ENCODE measurements at places on chromosomes 5 and 9. TPM values are rescaled to one million over a fixed set of nuclear protein-coding genes. Genes with fewer than 3 reads are reported as not detected.

DNA sequence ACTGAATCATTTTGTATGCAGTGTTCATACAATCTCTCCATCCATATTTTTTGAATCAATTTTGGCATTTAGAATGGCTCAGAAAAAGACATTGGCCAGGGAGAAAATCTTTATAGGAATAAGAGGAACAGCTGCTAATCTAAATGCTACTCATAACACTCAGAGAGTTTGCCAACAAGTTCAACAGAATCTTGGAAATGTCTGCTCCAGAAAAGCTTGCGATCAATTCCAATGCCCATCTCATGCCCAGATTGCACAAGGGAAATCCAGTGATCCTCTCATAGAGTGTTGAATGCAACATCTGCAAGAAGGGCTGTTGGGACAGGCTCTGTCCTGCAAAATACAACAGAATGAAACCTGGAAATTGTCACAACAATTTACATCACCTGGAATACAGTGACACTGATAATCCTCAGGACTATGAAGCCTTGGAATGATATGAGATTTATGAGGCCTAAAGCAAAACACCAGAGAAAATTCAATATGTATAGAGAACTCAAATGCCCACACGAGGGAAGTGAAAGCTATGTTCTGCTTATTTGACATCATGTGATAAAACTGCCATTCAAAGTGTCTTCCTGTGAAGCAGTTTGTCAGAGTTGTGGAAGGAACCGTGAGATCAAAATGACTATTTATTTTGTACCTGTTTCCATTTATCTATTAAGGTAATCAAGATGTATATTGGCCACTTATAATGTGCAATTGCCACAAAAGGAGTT is 190.1 kb downstream of the PARP8 start:
- H3K27ac ChIP-seq = no peak overlapping the region
- no peaks in the 10 kb centered on the region for H3K4me1 ChIP-seq
- no peaks in the 10 kb centered on the region for H3K36me3 ChIP-seq
- H3K27me3 ChIP-seq = no peaks in the 10 kb centered on the region
- H3K4me3 ChIP-seq = no peak overlapping the region

DNA sequence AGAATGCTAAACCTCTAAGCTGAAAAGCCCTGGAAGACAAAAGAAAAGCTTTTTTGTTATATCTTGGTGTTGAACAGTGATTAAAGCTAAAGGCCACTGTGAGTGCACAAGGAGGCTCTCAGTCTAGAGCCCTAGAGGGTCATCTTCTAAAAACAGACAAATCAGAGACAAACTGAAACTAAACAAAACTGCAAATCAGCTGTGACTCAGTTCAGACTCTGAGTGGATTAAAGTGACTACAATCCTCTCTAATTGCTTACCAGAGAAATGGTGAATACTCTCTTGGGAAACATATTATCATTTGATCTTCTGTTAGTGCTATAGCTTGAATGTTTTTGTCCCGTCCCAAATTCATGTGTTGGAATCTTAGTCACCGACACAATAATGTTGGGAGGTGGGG is 491.9 kb downstream of the CDH18 start:
- no peak overlapping the region for H3K4me3 ChIP-seq
- H3K36me3 ChIP-seq = no peaks in the 10 kb centered on the region
- H3K4me1 ChIP-seq = no peaks in the 10 kb centered on the region

Gene BHMT2
- 1.5 TPM for polyA plus RNA-seq

DNA sequence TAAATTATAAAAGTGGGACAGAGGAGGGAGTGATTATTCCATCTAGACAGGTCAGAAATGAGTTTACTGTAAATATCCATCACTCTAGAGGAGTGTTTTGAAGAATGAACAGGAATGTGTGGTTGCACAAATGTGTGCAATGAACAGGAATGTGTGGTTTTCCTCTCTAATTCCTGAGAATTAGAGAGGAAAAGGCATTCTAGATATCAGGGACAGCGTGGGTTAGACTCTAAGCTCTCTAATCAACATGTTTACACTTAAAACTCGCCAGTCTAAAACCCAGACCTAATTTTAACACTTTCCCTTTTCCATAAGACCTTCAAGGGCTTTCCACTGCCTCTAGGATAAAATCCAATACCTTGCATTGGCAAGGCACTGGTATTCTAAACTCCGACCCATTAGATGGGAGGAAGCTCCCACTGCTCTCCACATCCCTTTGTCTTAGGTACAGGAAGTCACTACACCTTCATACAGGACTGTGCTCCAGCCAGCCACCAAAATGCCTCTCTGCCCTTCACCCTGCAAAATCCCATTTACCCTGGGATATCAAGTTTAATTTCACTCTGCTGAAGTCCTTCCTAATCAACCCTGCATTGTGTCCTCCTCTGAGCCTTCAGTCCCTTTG is 67.9 kb downstream of the NFIB start:
- no peaks in the 10 kb centered on the region for H3K36me3 ChIP-seq
- no peaks in the 10 kb centered on the region for H3K27me3 ChIP-seq
- peaks cover 87% of the 10 kb centered on the region for H3K4me1 ChIP-seq

DNA sequence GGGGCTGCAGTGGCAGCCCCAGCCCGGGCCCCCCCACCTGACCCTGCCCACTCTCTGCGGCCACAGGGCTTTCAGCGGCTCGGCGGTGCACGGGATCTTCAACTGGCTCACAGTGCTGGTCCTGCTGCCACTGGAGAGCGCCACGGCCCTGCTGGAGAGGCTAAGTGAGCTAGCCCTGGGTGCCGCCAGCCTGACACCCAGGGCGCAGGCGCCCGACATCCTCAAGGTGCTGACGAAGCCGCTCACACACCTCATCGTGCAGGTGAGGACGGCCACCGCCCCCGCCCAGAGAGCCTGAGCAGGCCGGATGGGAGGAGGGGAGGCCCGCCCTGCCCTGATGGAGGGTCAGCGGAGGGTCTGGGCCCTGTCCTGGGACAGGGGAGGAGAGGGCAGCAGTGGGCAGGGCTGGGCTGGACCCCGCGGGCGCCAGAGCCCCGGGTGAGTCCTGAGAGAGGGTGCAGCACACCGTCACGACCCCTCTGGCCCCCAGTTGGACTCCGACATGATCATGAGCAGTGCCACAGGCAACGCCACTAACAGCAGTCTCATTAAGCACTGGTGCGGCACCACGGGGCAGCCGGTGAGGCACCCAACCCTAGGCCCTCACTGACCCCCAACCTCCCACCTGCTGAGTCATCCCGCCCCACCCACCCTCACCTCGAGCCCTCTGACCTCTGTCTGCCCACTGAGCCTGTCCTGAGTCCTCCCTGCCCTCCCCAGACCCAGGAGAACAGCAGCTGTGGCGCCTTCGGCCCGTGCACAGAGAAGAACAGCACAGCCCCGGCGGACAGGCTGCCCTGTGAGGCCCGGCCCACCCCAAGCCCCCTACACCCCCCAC is 2.7 kb downstream of the SLC34A3 start:
- peaks cover 31% of the 10 kb centered on the region for H3K27me3 ChIP-seq
- H3K27ac ChIP-seq = no peak overlapping the region
- peaks cover 9% of the 10 kb centered on the region for H3K4me1 ChIP-seq
- no peak for DNase-seq
- H3K36me3 ChIP-seq = no peaks in the 10 kb centered on the region

Gene KCTD16
- polyA plus RNA-seq = not detected

Gene PCDHA9
- not detected for polyA plus RNA-seq

DNA sequence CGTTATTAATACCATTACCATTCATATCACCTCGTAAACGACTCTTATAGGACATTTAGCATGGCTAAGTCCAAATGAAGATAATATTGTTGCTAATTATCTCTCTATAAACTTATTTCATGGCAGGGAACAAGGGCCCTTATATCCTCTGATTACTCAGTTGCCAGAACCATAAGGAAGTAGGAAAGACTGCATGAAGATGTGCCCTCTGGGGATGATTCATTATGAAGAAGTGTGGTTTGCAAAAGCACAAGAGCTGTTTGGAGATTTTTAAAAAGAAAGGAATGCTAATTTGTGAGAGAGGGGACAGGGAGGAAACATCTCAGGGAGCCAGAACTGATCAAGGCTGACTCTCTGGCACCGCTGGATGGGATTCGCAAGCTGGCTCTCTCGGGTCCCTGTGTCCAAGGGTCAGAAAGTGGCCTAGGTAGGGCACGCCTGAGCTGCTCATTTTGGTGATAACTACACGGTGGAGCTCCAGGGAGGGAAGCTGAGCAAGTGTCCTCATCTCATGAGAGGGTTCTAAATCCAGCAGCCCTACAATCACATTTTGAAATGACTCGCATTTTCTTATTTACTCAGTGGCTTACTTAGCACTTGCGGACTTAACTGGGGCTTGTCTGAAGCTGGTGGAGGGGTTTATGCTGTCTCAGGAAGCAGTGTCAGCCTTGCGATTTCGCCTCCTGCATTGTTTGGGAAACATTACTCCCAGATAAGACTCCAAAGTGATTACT is 136.8 kb downstream of the C5orf15 start:
- H3K36me3 ChIP-seq = no peaks in the 10 kb centered on the region
- no peak for DNase-seq
- no peak overlapping the region for H3K27ac ChIP-seq
- H3K4me1 ChIP-seq = no peaks in the 10 kb centered on the region

DNA sequence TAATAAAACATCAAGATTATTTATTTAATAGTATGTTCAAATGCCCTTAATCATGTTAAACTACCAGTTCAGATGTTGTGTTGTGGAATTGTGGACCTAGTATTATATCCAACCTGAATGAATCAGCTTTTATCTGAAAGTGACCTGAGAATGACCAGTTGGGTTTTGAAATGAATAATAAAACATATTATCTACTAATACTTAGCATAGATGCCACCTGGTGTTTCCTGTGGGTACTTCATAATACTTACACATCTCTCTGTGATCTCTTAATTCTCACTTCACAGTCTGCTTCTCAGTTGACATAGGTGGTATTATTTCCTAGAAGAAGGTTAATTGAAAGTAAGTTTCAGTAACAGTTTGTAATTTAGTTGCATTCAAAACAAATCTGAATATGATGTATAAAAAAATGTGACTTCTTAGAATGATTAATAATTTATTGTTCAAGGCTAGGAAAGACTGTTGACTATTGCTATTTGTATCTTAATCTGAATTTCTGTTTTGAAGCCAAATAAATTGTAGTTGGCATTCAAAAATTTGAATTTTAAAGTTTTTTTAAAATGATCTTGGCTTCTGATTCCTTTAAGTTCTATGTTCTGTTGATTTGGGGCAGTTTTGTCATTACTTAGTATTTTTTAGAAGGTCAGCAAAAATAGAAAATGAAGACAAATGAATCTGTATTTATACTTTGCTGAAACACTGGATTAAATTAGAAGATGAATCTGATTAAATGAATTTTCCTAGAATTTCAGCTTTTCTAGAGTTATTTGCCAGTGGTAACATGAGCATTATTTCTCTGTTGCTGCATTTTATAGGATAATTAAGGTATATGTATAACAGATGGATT is 48.2 kb downstream of the KIF2A start:
- no peaks in the 10 kb centered on the region for H3K4me1 ChIP-seq
- H3K36me3 ChIP-seq = no peaks in the 10 kb centered on the region

DNA sequence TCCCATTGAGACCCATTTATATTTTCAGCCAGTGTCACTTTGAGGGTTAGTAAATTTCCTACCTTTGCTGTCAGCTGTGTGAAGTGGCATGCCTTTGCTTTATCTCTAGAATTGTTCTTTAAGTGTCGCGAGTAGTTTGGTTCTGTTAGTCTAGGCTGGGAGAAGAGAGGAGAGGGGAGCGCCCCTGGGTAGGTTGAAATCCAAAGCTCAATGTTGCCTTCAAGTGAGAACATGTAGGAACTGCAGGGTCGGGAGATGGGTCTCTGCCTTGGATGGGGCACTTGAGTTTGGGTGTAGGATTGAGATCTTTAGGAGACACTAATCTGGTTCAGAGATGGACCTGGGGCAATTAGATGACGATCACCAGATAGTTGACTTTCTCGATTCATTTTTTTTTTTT is 46.3 kb downstream of the STC2 start:
- no peak overlapping the region for H3K27ac ChIP-seq
- no peaks in the 10 kb centered on the region for H3K36me3 ChIP-seq
- H3K27me3 ChIP-seq = no peaks in the 10 kb centered on the region
- H3K4me1 ChIP-seq = peaks cover 16% of the 10 kb centered on the region
- DNase-seq = no peak

- no peaks in the 10 kb centered on the region for H3K27me3 ChIP-seq
- peaks cover 38% of the 10 kb centered on the region for H3K36me3 ChIP-seq
- no peak overlapping the region for H3K27ac ChIP-seq
- no peaks in the 10 kb centered on the region for H3K4me1 ChIP-seq
- no peak for DNase-seq
- no peak overlapping the region for H3K4me3 ChIP-seq
Measured at GRCh38 chr9:99134893-99135341, 30.0 kb downstream of the TGFBR1 start.

- H3K4me1 ChIP-seq = no peaks in the 10 kb centered on the region
- no peak overlapping the region for H3K27ac ChIP-seq
- no peak overlapping the region for H3K4me3 ChIP-seq
- no peaks in the 10 kb centered on the region for H3K27me3 ChIP-seq
- DNase-seq = no peak
- H3K36me3 ChIP-seq = no peaks in the 10 kb centered on the region
Measured at GRCh38 chr9:87529671-87530070, 32.0 kb downstream of the DAPK1 start.

DNA sequence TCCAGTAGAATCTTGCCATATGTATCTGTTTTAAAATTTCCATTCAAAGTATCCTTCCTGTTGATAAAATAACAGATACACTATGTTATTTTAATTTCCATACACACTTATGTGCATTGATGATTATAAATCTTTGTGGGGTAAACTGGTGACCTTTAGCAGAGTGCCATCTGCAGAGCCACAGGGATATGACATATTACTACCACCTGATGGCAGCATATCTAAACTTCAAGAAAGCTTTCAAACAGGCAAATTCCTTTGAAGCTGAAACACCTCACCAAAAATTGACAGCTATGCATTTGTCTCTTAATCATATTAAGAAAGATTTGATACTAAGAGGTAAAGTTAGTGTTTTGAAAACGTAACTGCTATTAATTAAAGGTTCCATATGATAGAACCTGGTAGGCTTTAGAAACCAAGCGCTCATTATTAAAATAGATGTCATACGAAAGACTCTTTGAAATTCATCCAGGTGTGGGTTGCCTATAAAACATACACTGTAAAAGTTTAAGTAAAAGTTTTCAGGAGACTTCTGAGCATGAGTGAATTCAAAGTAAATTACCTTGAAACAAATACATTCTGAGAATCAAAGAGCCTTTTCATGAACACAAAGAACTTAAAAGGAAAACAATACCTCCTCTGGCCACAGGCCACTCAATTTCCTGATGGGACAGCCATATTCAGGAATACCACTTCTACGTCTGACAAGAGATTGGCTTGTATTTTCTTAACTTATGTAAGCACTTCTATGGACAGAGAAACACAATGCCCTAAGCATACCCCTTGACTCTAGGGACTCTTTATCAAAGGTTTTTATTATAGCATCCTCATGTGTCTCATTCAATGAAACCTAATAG is 93.3 kb downstream of the KIAA0825 start:
- no peak overlapping the region for H3K27ac ChIP-seq
- no peaks in the 10 kb centered on the region for H3K27me3 ChIP-seq
- H3K4me1 ChIP-seq = no peaks in the 10 kb centered on the region
- no peak overlapping the region for H3K4me3 ChIP-seq

Gene LRRC26
- not detected for polyA plus RNA-seq

Gene BAAT
- 0.08 TPM for polyA plus RNA-seq

- H3K4me1 ChIP-seq = no peaks in the 10 kb centered on the region
- no peaks in the 10 kb centered on the region for H3K36me3 ChIP-seq
- H3K27me3 ChIP-seq = no peaks in the 10 kb centered on the region
- H3K4me3 ChIP-seq = no peak overlapping the region
- no peak overlapping the region for H3K27ac ChIP-seq
Measured at GRCh38 chr5:85182344-85182743, 797.7 kb upstream of the EDIL3 start.
